GM18507 (cell line): ENCODE measurements at places on chromosomes 5 and 9.

GRCh38 chr5:9644630-9645029 lies 14.5 kb upstream of the TAS2R1 start:
- no peak for DNase-seq

DNA sequence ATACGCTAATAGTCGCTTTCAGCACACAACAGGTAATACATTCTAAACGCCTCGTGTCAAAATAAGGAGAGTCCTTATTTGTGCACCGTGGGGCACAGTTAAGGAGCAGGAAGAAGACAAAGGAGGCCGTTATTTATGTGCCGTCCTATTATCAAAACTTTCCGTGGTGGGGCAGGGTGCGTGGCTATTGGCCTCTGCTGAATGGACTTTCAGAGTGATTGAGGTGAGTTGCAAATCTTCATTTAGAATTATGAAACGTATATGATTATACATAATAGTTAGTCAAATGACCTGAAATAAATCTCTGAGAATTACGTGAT lies 833 bp downstream of the C5orf24 start:
- no peak for DNase-seq

DNA sequence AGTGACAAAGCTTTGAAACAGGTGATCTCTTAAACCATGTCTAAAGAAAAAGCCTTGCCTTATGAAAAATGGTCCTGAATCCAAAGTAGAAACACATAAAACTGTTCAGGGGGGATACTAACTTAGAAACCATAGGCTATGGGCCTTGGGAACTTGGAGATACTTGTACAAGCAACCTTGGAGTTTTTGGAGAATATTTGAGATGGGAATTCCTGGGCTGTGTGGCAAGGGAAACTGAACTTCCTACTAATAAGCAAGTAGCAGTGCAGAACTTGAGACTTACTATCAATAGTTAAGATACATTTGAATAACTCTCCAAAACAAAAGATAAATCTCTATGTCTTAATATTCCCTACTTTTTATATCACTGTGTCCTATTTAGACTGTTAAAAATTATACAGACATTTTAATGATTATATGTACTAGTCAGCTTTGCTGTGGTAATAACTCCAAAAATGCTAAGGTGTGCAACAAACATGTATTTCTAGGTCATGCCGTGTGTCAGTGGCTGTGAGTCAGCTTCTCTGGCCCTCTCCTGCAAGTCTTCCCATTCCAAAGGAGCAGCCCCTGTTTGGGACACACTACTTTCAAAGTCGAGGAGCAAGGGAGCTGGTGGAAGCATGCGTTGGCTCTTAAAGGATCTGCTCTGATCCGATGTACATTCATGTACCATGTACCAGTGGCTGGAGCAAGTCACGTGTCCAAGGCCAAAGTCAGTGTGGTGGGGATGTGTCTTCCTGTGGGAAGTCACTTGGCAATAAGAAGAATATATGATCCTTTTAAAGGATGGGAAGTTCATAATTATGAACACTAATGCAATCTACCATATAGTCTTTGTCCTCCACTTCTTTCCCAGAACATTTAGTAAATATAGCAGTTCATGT lies 39.6 kb downstream of the SNX30 start:
- DNase-seq, result no peak

DNA sequence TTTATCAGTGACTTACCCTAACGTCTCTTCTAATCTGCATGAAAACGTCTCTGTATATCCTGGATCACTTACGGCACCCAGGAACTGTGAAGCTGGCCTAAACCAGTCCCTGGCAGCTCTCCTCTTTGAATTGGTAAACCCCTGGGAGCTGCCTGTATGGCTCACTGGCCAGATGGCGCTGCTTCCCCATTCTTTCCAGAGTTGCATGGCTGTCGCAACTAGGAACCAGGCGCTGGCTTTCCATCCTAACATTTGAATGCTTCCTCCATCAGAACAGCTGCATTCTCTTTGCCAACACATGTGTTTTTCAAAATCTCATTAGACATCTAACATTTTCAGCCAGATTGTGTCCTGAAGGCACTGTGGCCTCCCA lies 8.0 kb upstream of the PCA3 start:
- DNase-seq, result no peak

- no peak for DNase-seq
These were observed 185.5 kb downstream of the RGS3 start for GRCh38 chr9:113649054-113649453.

DNA sequence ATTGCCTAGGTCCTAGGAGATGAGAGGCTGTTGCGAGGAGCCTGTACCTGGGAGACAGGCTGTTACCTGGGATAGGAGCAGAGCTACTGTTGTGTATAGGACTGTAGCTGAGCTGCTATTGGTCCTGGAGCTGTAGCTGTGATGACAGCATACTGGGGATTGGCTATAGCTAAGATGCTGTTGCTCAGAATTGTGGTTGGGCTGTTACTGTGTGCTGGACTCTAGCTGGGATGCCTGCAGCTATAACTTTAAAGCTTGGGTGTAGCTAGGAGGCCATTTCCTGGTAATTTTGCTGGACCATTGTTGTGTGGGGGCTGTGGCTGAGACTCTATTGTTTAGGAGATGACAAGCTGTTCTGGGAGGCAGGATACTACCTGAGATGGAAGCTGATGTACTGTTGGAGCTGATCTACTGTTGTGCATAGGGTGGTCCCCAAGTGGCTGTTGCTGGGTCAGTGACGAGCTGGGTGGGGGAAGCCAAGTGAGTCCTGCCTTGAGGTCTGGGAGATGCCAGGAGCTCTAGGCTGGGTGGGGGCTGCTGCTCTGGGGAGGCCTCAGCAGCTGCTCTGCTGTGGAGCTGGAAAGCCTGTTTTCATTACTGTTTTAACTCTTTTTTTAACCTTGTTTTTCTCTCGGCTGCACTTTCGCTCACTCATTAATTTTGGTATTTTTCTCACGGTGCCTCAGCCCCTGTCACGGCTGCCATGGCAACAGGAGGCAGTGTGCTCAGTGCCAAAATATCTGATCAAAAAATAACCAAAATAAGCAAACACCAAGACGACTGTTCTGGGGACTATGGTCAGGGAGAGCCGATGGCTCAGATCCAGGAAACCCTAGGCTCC lies 3.0 kb upstream of the PCDH1 start:
- no peak for DNase-seq

DNA sequence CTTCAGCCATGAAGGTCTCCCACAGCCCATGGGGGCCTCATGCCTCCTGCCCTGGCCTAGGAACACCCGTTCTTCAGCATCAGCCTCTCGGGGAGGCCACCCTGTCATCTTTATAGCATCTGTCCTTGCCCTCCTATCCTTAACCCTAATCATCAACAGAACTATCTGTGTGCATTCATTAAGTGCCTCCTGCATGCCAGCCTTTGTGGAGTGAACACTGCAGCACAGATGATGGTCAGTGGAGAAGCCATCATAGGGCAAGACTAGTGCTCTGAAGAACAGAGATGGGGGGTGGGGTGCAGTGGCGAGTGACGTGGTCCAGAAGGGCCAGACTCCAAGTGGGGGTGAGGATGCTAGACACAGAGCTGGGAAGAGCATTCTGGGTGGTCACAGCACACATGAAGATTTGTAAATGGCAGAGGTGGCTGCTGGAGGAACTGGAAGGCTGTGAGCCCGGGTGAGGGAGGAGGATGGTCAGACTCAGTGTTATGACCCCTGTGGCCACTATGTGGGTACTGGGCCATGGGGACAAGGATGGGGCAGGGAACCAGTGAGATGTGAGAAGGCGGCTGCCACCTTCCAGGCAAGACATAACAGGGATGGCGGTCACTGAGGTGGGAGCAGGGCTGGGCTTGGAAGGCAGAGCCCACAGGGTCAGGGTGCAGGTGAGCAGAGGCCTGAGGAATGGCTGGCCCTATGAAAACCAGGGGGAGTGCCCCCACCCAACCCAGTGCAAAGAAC lies 3.6 kb upstream of the CARD19 start:
- no peak for DNase-seq

GRCh38 chr5:56386046-56386445 lies 152.9 kb upstream of the ANKRD55 start:
- no peak for DNase-seq

GRCh38 chr5:112275671-112276070 lies 143.4 kb downstream of the EPB41L4A start:
- no peak for DNase-seq

DNA sequence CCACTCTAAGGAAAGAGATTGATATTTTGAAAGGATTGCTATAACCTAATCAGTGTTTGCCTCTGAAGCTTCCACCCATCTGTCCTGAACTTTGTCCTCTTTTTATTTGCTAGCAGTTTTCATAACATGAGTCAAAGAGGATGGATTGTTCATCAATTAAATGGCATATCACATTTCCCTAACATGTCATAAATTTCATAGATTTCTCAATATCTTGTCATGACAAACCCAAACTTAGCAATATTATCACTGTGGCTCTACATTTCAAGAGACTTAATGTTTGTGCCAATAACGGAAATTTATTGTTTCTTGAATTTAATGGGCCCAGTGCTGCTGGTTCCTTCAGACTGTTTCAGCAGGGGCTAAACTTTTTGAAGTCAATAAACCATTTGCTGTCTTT lies 330.3 kb downstream of the CAAP1 start:
- DNase-seq, result no peak

DNA sequence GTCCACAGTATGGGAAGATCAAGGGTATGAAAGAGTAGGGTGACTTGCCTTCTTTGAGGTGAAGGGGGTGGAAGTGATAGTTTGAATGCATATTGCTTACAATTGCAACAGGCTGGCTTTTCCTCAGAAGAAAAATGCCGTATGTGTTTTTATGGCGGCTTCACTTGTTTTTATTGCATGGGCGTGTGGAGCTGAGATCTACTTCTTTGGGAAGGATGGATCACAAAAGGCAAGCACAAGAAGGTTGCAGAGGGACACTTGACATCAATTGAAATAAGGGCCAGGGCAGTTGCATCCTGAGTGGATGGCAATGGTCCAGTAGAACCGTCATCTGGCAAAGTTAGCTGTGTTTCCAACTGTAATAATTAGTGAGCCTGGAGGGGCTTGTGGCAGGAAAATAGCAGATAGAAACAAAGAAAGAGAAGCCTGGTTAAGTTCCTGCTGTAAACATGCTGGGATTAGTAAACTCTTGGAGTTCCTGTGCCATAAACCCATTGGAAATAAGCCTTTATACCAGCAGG lies 138.4 kb downstream of the NTRK2 start:
- DNase-seq, result no peak

GRCh38 chr5:131406975-131407638 lies 143.3 kb downstream of the CDC42SE2 start:
- no peak for DNase-seq

- no peak for DNase-seq
These were observed 78.7 kb upstream of the SAP30L start for GRCh38 chr5:154367101-154367500.

DNA sequence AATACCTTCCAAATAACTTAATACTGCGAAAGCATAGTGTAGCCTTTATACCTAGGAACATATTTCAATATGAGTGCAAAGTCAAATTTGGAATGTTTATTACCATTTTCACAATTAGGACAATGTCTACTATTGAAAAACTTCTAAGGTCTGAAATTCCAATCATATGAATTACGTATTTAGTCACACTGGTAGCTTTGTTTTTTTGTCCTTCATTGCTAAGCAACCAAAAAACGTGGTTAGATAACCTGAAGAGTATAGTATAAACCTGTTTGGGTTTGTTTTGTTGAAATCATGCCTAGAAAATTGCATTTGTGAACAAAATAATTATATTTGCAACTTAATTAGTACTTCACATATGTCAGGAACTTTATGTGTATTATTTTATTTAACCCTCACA lies 134.2 kb downstream of the FBXO4 start:
- DNase-seq, result no peak

- DNase-seq, result no peak
These were observed 106.1 kb upstream of the CDH9 start for GRCh38 chr5:27144456-27144855.

GRCh38 chr9:11558043-11558442 lies 945.2 kb upstream of the PTPRD start:
- no peak for DNase-seq

DNA sequence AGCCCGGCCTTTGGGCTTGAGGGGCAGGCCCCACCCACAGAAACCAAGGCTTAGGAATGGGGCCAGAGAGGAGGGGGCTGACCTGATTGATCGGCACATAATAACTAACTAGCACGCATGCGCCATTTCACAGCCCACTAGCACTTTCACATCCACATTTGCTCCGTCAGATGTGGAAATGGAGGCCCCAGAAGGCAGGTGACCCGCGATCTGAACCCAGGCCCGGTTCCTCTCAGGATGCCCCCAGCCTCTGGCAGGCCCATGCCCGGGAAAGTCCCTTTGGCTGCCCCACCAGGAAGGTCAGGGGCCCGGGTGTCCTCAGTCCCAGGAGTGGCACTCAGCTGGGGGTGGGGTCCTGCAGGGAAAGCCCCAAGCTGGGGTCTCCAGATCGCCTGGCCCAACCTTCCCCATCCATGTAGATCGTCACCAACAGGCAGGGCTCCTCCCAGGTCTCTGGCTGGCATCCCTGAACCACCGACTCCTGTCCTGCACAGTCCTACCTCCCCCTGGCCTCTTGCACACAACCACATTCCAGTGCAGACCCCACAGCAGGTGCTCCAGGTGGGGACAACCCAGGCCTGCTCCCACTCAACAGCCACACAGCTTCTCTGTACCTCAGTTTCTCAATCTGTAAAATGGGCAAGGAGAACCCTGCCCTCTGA lies 46.7 kb downstream of the VAV2 start:
- no peak for DNase-seq

DNA sequence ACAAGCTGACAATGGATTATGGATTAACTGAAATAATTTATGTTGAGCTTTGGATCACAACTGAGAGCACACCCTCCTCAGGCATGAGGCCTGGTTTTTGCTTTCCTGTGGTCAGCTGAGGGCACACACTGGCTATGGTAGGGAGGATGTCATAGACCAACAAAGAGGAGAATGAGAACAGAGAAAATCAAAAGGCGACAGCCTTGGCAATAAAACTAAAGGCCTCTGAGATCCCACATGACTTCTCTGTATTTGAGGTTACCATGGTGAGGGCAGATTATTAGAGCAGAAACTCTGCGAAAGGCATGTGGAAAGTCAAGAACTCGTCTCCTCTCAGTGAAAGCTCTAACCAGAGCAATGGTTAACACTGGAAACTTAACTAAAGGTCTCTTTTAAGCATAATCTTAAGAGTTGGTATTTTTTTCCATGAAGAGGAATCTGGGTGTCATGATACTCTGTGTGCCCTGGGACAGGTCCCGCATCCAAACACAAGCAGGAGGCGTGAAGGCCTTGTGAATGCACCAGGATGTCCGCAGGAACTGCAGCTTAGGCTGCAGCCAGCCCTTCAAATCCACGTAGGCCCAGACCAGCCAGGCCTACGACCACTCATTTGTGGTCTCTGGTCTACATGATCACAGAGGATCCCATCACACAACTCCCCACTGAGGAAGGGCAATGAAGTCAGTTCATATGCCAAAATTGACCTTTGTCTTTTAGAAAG lies 12.4 kb upstream of the MEIKIN start:
- DNase-seq, result no peak

GRCh38 chr9:127899128-127899943 lies at the start of gene ST6GALNAC6:
TSS of gene ST6GALNAC6 (minus strand) at chr9:127899603. CDS start at chr9:127897981, 1,622 bp downstream.
- peak; percentile 82 for DNase-seq
